Naive thymus-derived CD4-positive, alpha-beta T cell (primary cell): ENCODE measurements at places on chromosomes 4 and X. TPM values are rescaled to one million over a fixed set of nuclear protein-coding genes. Genes with fewer than 3 reads are reported as not detected.

The SH3D19 gene
- total RNA-seq, result 0.66 TPM

The F8A2 gene
- total RNA-seq, result not detected in 2 replicates

The BMP3 gene
- total RNA-seq, result not detected

The ATP7A gene
- 10.9 TPM for total RNA-seq

The F8A3 gene
- total RNA-seq, result 0.38 TPM

The ERCC6L gene
- total RNA-seq, result 6.4 and 6.6 TPM in 2 replicates

The METAP1 gene
- 40.2 TPM for total RNA-seq

The REPS2 gene
- total RNA-seq, result 1.9 TPM

The CFI gene
- total RNA-seq, result not detected

The SCML2 gene
- total RNA-seq, result 1.3 TPM

The ATP2B3 gene
- 0.05 TPM in 1 of 2 replicates, not detected in the other for total RNA-seq

The WNK3 gene
- total RNA-seq, result 0.95 TPM

The TRIML1 gene
- not detected for total RNA-seq

The PAK3 gene
- total RNA-seq, result not detected

The PLAC1 gene
- total RNA-seq, result not detected in 2 replicates

The CXXC4 gene
- total RNA-seq, result not detected

The STPG2 gene
- total RNA-seq, result 0.19 TPM

The AKAP14 gene
- total RNA-seq, result not detected

The MAGED4B gene
- total RNA-seq, result 1.4 TPM

The GAGE13 gene
- not detected for total RNA-seq

The PLP2 gene
- 64.2 TPM for total RNA-seq

The IRS4 gene
- not detected for total RNA-seq

The PPP3CA gene
- total RNA-seq, result 30.9 TPM

The PRDM8 gene
- 8.0 TPM for total RNA-seq

The SPANXA2 gene
- total RNA-seq, result not detected

The ITIH6 gene
- total RNA-seq, result not detected

The LGI2 gene
- not detected for total RNA-seq

The SHROOM4 gene
- not detected for total RNA-seq

The MAGEB10 gene
- total RNA-seq, result not detected in 2 replicates

The NAAA gene
- 30.5 and 36.9 TPM in 2 replicates for total RNA-seq

The NAP1L3 gene
- total RNA-seq, result 14.8 TPM

The CD38 gene
- 7.5 TPM for total RNA-seq
